ENCODE measurements at places on chromosomes 13 and 19.

GRCh38 chr13:35448465-35448864 lies 28.0 kb downstream of the MAB21L1 start:
- DNase-seq = no peak

DNA sequence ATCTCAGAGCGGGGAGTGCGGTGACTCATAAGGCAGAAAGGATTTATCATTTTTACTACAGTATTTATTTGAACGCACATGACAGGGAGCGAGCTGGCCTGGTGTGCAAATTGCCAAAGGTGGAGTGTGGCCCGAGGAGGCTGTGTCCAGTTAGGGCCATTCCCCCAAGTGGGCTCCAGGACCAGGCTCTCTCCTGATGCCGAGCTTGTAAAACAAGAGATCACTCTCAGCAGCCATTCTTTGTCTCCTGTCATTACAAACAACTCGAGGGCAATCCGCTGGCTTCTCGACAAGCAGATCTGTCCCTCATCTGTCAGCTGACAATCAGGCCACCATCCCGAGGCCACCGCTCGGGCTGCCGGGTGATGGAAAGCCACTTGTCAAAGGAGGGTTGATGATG lies 418.9 kb downstream of the ZNF536 start:
- DNase-seq = no peak

DNA sequence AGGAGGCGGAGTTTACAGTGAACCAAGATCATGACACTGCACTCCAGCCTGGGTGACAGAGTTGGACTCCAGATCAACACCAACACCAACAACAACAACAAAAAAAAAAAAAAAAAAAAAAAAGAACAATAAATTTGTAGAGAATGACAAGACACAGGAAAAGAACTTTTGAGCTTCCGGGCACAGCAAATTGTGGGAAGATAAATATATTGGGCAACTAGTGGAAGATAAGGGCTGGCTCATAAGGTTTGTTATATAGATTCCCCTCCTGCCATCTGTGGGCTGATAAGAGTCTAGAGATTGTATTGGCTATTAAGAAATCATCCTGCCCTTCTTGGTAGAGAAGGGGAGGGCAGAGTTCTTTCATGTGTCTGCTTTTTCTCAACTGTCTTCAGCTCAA lies 33.1 kb upstream of the CYP2S1 start:
- DNase-seq = no peak

DNA sequence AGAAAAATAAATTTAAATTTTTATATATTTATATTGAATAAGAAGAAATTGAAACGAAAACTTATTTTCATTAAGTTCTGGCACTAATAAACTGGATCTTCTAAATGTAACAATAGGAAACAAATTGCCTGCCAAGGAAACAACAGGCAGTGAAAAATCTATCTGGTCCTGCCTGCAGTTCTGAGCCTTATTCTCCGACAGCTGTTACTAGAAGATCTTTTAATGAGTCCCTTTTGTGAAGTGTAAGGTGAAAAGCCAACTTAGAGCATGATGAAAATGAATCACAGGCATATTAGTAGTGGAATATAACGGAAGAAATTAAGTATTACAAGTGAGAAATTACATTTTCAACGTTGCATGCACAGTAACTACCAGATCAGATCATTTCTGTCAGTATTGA lies 1002.7 kb upstream of the PCDH20 start:
- no peak for DNase-seq

- DNase-seq = no peak
Observed at GRCh38 chr19:29695765-29696564, 19.1 kb downstream of the C19orf12 start.

- no peak for DNase-seq
Observed at GRCh38 chr19:449916-450315, 10.9 kb downstream of the SHC2 start.
